ENCODE measurements at places on chromosomes 13 and 19.
A peak's percentile ranks its signal among the peaks of the same experiment; 100 is the strongest.

GRCh38 chr13:71577127-71577526 lies 289.9 kb downstream of the DACH1 start:
- DNase-seq, result no peak

DNA sequence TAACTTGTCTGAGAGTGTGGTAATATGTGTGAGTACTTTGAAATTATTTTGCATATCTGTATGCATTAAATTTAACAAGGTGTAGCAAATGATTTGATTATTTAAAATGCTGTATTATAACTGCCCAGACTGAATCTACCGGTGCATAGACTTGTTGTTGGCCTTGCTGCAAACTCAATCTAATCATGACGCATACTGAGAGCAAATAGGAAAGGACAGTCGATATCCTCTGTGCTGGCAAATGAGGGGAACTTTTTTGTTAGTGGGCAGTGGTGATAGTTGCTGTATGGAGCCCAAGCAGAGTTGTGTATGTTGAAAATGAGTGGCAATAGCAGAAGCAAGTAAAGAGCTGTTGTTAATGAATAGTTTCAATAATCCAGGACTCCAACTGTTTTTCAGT lies 127.4 kb downstream of the LMO7 start:
- DNase-seq, result no peak

DNA sequence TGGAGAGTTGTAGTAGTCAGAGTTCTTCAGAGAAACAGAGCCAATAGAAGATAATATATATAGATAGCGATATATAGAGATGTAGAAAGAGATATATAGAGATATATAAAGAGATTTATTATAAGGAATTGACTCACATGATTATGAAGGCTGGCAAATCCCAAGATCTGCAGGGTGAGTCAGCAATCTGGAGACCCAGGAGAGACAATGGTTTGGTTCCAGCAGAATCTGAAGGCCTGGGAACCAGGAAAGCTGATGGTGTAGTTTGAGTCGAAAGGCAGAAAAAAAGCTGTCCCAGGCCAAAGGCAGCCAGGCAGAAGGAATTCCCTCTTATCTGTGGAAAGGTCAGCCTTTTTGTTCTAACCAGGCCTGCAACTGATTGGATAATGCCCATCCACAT lies 194.1 kb downstream of the NUFIP1 start:
- DNase-seq, result no peak

DNA sequence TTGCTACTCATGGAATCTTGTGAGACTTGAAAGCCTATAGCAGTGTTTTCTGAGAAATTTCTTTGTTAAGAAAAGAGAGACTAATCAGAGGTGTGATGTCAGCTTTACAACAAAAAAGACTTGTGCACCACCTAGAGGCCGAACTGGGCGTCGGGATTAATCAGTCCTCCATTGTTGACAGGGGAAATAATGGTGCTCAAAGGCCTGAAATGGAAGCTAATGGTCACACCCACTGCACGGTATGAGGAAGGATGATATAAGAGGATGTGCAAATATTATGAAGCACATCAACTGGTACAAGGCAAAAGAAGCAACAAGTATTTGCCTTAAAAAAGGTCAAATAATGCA lies 480.2 kb upstream of the MIR17HG start:
- DNase-seq, result peak; percentile 33

DNA sequence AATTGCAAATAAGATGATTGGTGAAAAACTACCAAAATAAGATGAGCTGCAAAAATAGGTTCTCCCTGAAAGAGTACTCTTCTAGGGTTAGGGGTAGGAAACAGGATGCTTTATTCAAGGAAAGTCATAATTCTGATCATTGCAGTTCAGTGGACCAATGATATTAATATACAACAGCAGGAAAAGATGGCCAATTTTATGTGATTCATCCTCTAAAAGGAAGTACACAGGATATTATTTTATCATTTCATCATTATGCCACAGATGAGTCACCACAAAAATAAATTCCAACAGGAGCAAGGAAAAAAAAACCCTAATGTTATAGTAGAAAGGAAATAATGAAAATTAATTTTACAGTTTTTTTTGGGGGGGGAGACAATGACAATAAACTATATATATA lies 205.0 kb downstream of the NALCN start:
- DNase-seq, result no peak
